ENCODE measurements at places on chromosomes 2 and 18. TPM values are rescaled to one million over a fixed set of nuclear protein-coding genes. Genes with fewer than 3 reads are reported as not detected.

CABLES1 gene
- polyA plus RNA-seq = 24.8 TPM

HOXD9 gene
- 84.0 TPM for polyA plus RNA-seq

KCNE4 gene
- polyA plus RNA-seq = 16.9 TPM

MAL gene
- 263 TPM for polyA plus RNA-seq

GRCh38 chr2:99382143-99382542 lies 45.0 kb downstream of the EIF5B start:
- no peak for DNase-seq

- no peak for DNase-seq
These were observed 30.3 kb downstream of the TANC1 start for GRCh38 chr2:158998551-158999248.

- DNase-seq = no peak
These were observed 62.1 kb downstream of the LRRTM1 start for GRCh38 chr2:80242355-80242910.

- DNase-seq = no peak
These were observed 194.0 kb downstream of the DYSF start for GRCh38 chr2:71647356-71647755.

DNA sequence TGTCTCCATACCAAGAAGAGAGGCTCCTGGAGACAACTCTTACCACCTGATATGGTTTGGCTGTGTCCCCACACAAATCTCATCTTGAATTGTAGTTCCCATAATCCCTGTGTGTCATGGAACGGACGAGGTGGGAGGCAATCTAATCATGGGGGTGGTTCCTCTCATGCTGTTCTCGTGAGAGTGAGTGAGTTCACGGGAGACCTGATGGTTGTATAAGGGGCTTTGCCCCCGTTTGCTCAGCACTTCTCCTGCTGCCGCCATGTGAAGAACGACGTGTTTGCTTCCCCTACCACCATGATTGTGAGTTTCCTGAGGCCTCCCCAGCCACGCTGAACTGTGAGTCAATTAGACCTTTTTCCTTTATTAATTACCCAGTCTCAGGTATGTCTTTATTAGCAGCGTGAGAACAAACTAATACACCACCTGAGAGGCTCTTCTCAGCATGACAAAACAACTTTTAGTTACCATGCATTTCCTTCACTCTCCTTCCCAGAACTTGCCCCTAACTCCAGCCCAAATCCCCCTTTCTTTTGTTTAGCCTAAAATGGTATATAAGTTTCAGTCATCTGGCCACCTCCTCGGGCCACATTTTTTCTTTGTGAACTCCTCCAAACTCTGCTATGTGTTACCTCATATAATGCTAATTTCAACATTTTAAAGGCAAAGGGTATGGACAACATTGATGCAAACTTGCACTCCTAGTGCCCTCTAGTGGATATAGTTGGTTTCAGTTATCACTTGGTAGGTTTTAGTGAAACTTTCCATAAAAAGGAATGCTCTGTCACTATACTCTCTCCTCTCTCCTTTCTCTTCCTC lies 58.6 kb upstream of the SLC25A52 start:
- peak; percentile 62 for DNase-seq
